ENCODE measurements at places on chromosomes 1 and 21.

DNA sequence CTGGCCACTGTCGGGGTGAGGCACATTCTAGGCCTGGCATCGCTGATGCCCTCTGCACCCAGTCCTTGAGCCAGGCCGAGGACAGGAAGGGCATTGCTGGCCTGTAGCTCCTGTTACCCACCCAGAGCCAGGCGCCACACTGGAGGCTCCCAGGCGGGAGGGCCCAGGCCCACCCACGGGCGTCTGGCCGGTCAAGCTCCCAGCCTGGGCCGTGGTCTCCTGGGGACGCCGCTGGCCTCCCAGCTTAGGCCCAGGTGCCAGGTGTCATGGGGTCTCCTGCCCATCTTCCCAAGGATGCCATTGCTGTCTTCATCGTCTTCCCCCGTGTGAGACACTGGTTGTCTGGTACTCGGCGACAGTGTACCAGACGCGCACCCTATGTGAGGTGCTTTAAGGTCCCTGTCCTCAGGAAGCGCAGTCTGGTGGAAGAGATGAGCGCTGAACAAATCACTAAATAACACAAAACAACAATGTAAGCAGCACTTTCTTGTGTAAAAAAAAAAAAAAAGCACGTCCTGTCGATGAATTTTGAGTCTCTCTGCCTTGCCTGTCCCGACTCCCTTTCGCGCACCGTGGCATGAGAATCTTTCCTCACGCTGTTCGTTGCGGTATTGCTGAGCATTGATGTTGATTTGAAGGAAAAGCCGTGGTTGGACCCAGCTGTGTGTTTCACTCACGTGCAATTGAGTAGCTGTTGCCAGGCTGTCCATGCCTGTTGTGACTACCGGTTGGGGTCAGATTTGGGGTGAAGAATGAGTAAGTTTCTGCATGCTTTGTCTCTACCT, 27.0 kb upstream of the TRAPPC10 start:
- no peak for DNase-seq

- DNase-seq, result no peak
These were observed 56.0 kb upstream of the COX20 start for GRCh38 chr1:244779410-244779809.

- DNase-seq, result no peak
These were observed 59.5 kb downstream of the IRF2BP2 start for GRCh38 chr1:234550341-234551031.

GRCh38 chr1:2643414-2644077, 10.7 kb upstream of the MMEL1 start:
- no peak for DNase-seq

- no peak for DNase-seq
These were observed 46.9 kb upstream of the IFNLR1 start for GRCh38 chr1:24233684-24234600.

DNA sequence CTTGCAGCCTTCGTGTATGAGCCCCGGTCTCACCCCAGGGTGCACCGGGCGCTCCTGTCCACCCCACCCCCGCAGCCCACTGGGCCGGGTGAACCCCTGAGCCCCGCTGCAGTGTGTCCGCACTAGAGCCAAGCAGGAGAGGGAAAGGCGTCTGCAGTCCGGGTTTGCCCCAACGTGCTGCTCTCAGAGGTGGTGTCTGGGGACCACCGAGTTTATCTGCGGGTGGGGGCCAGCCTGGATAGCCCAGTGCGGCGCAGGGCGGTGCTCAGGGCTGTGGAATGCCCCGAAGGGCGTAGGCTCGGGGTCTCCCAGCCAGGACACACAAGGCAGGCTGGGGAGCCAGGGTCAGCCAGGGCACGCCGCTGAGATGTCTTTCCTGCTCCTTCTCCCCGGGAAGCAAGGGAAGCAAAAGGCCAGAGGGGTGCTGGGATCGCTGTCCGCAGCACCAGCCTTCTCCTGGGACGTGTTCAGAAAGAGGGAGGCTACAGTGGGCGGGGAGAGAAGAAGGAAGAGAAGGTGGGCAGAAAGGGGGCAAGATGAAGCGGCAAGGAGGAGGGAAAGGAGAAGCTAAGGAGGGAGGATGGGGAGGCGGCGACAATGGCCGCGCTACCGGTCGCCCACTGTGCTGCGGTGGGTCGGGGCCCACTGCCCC, 56.6 kb downstream of the MAB21L3 start:
- peak; percentile 21 for DNase-seq

DNA sequence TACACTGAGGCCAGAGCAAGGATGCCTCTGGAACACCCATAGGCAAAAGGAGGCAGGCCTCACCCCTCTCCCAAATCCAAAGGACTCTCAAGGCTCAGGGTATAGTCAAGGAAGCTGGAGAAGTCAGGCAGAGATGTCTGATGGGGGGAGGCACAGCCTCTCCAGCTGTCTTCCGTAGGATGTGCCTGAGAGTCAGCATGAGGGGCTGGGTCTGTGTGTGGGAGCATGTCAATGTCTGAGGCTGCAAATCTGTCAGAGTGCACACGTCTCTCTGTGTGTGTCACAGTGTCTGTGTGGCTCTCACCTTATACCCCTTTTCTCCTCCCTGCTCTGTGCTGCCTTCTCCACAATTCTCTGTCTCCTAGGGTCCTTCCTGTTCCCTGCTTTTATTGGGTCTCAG, 4.0 kb downstream of the HPCAL4 start:
- no peak for DNase-seq

GRCh38 chr1:39489567-39490239, 1.7 kb upstream of the BMP8A start:
- DNase-seq, result no peak

GRCh38 chr21:28750565-28750964, 242.1 kb downstream of the LTN1 start:
- no peak for DNase-seq

GRCh38 chr1:226660410-226661182, 78.5 kb downstream of the ITPKB start:
- no peak for DNase-seq

- DNase-seq, result no peak
These were observed 43.7 kb downstream of the ADAMTS1 start for GRCh38 chr21:26801498-26801897.

DNA sequence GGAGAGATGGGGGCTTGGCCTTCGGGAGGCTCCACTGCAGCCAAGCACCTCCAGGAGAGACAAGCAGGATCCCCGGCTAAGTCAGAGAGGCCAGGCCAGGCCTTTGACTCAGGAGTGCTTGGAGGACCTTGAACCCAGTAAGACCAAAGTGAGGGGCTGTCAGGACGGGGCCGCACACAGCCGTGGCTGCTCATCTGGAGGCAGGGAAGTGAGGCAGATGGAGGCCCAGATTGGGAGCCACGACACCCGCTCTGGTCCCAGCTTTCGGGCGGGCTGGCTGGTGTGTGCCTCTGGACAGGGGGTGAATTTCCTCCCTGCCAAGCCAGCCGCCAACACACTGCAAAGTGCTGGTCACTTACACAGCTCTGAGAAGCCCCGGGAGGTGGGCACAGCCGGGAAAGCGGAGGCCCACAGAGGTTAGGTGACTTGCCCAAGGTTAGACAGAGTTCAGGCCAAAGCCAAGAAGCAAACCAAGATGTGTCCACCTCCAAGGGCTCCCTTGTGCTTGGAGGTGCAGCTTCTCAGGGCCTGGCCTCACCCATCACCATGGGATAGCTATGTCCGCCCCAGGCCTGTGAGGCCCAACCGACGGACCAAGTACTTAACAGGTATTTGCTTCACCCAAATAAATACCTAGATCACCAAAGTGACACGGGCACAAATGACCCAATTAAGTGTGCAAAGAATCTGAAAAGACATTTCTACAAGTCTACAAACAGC, 58.3 kb downstream of the CHD5 start:
- no peak for DNase-seq

- DNase-seq, result no peak
These were observed 56.4 kb downstream of the COL18A1 start for GRCh38 chr21:45461369-45461750.

- no peak for DNase-seq
These were observed 24.4 kb downstream of the RGS4 start for GRCh38 chr1:163093579-163093978.

- DNase-seq, result peak; percentile 72
These were observed 101.7 kb upstream of the BEND5 start for GRCh38 chr1:48878191-48878940.

DNA sequence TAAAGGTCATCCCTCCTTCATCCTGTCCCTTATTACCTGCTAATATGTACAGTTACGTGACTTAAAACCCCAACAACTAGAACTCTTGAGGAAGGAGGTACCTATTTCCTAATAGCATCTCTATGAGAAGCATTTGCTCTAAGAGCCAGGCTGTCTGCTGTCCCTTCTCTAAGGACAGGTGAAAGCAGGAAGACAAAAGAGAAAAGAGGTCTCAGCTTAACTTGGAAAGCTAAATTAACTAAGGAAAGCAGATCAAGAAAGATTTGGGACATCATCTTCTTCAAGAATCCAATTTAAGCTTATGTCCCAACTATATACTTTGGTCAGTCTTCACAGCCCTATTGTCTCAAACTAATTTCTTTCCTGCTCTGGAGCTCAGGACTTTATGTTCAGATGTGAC, 2.9 kb downstream of the EGLN1 start:
- no peak for DNase-seq

- DNase-seq, result peak; percentile 97
These were observed 104.9 kb upstream of the TMPRSS2 start for GRCh38 chr21:41612674-41613532.

- no peak for DNase-seq
These were observed 25.1 kb downstream of the WARS2 start for GRCh38 chr1:119115311-119115710.

DNA sequence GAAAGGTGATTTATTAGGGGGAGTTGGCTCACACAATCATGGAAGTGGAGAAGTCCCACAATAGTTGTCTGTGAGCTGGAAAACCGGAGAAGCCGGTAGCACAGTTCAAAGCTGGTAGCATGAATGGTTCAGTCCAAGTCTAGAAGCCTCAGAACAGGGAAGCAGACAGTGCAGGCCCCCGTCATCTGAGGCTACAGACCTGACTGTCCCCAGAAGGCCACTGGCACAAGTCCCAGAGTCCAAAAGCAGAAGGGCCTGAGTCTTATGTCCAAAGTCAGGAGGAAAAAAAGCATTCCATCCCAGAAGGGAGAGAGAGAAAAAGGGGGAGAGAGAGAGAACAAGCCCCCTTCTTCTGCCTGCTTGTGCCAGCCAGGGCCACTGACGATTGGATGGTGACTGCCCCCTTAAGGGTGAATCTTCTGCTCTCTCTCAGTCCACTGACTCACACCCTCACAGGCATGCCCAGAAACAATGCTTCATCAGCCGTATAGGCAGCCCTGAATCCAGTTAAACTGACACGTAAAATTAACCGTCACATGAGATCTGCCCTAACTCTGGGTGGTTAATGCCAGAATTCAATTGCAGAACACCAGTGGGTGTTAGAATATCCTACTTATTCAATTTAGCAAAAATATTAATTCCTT, 49.3 kb upstream of the POU2F1 start:
- DNase-seq, result no peak

GRCh38 chr1:145828367-145829026, 4.5 kb downstream of the POLR3C start:
- DNase-seq, result no peak

DNA sequence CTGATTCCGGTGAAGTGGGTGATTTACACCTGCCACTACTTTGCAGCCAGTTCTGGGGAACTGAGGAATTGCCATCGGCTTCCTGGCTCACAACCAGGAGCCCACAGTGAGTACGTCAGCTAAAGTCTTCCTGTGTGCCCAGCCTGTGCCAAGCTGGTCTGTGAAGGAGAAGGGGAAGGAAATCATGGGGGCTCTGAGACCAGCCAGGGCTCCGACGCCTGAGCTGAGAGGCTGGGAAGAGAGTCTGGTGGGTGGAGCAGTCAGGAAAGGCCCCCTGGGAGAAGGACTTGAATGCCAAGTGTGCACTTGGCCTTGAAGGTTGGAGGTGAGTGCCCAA, 1.2 kb downstream of the LURAP1 start:
- DNase-seq, result no peak

GRCh38 chr1:91779548-91780021, 106.4 kb downstream of the TGFBR3 start:
- no peak for DNase-seq

Measured in PC-9 (cell line).